ENCODE measurements at places on chromosomes 2 and 18.

GRCh38 chr2:100895402-100895801 lies 75.5 kb downstream of the NPAS2 start:
- no peak for DNase-seq

DNA sequence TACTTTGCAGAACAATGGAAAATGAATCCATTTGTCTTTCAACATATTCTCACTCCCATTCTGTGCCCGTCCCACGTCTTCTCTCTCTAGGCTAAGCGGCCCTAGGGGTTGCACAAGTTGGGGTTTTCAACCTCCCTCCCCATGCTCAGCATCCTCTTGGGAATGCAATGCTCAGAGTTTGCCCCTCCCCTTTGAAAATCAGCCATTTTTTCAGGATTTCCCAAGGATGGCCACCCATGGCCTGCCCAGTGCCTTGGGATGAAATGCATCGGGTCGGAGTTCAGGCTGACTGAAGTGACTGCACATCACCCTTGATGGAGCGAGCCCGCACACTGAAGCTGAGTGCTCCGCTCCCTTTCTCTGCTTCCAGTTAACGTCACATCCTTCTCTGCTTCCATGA lies 87.9 kb downstream of the TNS1 start:
- DNase-seq: no peak

DNA sequence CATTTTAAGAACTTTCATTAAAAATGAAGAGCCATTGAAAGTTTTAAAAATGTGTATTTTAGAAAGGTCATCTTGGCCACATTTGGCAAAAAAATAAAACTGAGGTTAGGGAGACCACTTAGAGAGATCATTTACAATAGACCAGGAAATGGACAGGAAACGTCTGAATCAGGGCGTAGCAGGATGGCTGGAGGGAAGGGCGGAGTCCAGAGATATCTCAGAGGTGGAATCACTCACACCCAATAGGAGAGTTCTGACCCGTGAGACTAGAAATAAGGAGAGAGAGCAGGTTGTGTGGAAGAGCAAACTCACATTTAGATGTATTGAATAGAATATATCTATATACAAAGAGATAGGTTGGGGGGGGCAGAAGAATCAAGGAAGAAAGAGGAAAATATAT lies 373.4 kb downstream of the METTL4 start:
- no peak for DNase-seq

DNA sequence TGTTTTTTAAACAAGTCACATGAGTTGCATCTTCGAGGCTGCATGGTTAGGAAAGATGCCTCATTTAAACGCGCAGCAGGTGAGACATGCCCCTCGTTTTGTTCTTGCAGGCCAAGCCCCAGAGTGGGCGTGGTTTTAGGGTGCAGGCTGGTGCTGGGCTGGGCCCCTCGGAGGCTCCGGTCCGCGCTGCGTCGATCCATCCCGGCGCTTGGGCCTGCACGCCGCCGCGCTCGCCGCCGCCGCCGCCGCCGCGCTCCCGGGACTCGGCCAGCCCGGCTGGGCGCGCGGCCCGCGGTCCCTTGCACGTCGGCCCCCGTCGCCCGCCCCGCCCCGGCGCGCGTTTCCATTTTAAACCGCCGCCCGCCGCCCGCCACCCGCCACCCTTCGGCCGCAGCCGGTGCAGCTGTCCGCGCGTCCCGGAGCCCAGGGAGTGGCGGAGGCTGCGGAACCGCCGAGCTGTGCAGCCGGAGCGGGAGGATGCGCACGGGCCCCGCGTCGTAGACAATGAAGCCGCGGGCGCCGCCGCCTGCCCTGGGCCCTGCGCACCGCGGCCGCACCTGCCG lies 175.5 kb downstream of the AGAP1 start:
- no peak for DNase-seq

GRCh38 chr2:101486258-101486701 lies 11.4 kb upstream of the RFX8 start:
- DNase-seq: no peak

- DNase-seq: no peak
These were observed 827.7 kb downstream of the SOCS6 start for GRCh38 chr18:71116535-71116934.

GRCh38 chr18:59509481-59510442 lies 150.7 kb upstream of the LMAN1 start:
- DNase-seq: no peak

DNA sequence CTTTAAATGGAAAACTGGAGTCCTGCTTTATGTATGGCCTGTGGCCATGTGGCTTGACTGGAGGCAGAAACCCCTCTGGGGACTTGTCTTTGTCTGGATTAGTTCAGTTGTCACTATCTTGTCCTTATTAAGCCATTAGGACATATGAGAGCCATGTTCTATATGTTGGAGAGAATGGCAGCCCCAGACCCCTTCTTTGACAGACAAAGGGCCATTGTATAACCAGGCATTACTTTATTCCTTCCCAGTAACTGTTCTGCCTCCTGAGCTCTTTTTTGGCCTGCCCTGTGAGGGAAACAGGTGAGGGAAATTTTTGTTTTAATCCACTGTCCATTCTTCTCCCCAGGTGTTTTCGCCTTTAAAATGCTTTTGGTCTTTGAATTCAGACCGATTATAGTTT lies 43.3 kb downstream of the FSHR start:
- DNase-seq: no peak

- no peak for DNase-seq
These were observed 73.9 kb upstream of the TTC27 start for GRCh38 chr2:32553829-32554432.

DNA sequence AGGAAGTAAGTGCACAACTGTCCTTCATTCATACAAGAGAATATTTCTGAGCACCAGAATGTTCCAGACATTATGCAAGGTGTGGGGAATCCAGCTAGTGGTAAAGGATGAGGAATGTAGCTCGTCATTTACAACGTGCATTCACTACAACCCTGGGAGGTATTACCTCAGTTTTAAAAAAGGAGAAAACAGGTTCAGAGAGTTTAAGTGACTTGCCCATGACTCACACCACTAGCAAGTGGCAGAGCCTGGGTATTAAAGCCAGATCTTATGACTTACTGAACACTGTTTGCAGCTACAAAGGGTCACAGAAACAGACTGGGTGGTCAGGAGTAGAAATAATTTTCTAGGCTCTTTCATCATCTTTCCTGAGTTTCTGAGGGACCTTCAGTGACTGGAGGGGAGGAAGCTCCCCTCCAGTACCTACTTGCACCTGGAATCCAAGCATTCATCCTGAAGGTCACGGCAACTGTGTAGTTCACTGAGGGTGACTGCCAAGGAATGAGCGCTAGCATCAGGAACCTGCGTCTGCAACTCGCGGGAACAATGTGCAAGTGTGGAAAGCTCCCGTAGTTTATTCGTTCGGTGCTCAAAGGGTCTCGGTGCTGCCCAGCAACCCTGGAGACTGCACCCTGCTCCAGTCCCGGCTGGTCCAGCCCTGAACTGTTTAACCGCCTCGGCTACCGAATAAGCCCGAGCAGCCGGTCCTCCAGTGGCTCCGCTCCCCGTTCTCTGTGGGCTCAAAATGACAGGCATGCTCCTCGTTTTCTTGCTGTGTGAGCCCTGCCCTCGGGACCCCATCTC lies 647 bp downstream of the CCDC121 start:
- no peak for DNase-seq

DNA sequence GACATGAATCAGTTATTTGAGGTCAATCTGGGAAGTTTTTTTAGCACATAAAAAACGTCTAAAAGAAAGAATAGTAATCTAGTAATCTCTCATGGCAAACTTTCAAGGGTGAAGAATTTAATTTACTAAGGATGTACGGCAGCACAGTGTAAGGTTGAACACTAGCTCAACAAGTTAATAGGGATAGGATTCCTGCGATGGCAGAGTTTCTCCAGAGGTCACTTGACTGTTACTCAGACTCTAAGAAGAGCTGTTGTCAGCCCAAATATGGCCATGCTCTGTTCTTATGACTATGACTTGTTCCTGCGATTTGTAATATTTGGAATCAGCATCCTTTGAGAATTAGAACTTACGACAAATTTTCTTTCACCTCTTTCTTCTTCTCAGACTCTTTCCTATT lies 553.3 kb upstream of the TNP1 start:
- DNase-seq: no peak

GRCh38 chr18:59833785-59834184 lies 66.0 kb upstream of the PMAIP1 start:
- DNase-seq: no peak

DNA sequence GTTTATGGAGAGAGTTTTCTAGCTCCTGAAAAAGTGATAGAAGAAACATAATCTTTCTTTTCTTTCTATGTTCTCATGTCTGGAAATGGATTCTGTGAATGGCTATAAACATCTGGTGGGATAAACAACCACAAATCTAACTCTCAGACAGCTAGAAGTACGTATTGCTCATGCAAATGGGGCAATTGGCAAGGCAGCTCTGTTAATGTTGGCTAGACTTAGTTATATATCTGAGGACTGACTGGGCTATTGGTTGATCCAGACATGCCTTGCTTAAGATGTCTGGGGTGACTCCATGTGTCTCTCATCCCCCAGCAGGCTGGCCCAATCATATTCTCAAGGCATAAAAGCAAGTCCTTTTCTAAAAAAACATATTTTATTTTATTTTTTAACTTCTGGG lies 939.2 kb upstream of the NRXN1 start:
- no peak for DNase-seq

- no peak for DNase-seq
These were observed 67.1 kb upstream of the HK2 start for GRCh38 chr2:74766780-74767179.

GRCh38 chr2:98240786-98241398 lies 105.4 kb upstream of the CNGA3 start:
- no peak for DNase-seq

DNA sequence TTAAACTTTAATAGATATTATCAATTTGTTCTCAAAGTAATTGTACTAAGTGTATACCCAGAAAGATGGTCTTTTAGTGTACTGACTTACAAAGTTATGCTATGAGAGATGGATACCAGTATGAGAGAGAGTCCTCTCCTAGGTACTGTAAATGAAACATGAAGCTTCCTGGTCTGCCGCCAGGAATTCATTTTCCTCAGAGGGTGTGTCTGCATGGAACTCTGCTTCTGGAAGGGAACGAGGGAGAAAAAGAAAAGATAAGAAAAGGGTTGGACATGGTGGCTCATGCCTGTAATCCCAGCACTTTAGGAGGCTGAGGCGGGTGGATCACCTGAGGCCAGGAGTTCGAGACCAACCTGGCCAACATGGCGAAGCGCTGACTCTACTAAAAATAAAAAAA lies 2.2 kb upstream of the SSB start:
- no peak for DNase-seq

DNA sequence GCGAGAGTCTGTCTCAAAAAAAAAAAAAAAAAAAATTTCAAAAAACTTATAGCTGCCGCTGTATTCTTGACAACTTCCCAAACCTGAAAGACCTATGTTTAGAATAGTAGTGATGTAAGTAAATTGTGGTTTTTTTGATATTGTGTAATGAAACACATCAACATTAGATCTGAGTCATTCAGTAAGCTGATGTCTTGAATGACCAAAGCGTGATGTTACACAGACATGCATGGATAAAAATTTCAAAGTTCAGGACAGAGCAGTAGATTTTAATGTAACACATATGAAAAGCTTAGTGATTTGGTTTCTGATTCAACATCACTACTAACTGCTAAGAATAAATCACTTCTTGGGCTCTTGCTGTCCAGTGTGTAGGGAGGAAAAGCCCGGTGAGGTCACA lies 69.3 kb upstream of the MEX3C start:
- DNase-seq: no peak

DNA sequence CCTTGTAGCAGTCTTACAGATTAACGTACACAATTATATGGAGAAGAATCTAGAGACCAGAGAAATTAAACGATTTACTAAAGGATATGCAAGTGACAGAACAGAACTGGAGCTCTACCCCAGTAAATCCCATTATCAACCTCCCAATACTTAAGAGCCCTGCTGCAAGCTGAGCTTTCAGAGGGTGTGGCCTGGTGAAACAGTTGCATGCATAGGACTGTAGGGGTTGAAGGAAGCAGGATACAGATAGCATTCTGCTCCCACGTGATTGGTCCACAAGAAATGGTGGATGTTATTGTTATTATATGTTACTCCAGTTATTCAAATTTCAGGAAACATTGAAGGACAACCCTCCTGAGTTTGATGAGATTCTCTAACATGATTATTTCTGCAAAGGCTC lies 210.8 kb upstream of the THUMPD2 start:
- DNase-seq: no peak

DNA sequence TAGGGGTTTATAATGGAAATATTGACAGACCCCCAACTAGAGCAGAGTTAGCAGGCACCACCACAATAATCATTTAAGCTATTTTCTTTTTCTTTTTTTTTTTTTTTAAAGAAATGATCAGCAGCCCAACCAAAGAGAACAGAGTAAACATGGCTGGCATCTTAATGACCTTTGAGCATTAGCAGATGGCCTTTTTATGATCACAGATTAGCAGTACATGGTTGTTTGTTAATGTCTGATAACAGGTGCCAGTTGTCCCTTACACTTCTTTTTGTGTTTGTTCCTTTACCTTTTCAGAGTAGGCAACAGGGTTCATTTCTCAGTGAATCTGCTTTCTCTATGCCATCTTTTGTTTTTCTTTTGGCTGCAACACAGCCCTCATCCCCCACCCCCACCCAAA lies 747.0 kb downstream of the BCL11A start:
- no peak for DNase-seq

- DNase-seq: no peak
These were observed 120.5 kb upstream of the SCN7A start for GRCh38 chr2:166614503-166614902.

DNA sequence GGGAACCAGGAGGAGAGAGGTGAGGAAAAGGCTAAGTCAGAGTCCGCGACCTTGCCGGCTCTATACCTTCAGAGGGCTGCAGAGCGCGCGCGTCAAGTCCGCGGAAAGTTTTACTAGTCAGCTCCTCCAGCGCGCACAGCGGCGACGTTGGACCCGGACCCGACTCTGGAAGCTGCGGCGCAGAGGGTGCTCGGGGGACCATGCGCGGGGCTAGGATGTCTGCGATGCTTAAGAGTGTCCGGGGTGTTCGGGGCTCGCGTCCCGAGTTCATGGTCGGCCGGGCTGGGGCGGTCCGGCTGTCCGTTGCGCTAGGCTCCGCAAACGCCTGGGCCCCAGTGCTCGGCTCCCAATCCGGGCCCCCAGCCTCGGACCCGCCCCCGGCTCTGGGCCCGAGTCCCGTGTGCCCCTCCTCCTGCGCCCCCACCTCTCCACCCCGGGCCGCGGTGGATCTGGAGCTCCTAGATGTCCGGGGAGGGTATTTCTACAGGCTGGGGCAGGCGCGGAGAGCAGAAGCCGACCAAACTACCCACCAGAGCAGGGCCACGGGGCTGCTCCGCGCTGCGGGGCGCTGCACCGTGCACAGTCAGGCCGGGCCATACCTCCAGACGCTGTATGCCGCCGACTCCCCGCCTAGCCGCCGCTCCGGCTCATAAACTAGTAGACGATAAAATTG lies at the start of gene LBX2:
LBX2 (minus strand) TSS at position 337 of the 673 bp plus-strand sequence; CDS start at position 271, 66 bp downstream.
- DNase-seq: no peak

DNA sequence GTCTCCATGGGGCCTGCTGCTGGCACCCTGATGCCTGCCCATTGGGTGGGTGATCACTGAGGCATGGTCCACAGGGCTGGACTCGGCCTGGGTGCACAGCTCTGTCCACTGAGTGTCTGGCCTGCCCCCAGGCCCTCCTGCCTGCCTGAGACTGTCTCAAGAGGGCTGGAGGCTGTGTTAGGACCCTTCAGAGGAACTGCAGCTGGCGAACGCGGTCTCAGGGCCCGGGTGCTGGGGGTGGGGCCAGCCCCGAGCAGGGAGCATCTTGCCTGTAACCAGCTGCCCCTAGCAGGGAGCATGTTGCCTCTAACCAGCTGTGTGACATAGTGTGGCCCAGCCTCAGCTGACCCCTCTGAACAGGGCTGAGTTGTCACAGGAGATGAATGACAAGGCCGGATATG lies 50.0 kb downstream of the TWIST2 start:
- DNase-seq: no peak

- no peak for DNase-seq
These were observed 13.3 kb upstream of the CYP20A1 start for GRCh38 chr2:203225423-203226039.

- DNase-seq: no peak
These were observed 71.8 kb downstream of the NUP35 start for GRCh38 chr2:183195998-183196409.

All from stimulated activated CD4-positive, alpha-beta T cell treated with anti-CD3 and anti-CD28 coated beads, Interleukin-1b, Interleukin-23, amount 100 ng/mL, for 1 hour (primary cell).